ENCODE measurements at places on chromosomes 7 and 10. TPM values are rescaled to one million over a fixed set of nuclear protein-coding genes. Genes with fewer than 3 reads are reported as not detected.

GRCh38 chr10:68406111-68406814, 814 bp downstream of the RUFY2 start:
- peak; percentile 46 for DNase-seq
- H3K27me3 ChIP-seq = no peaks in the 10 kb centered on the region
- H3K36me3 ChIP-seq = peaks cover 2% of the 10 kb centered on the region

RNLS gene
- 2.6 TPM for total RNA-seq

GRCh38 chr10:69901022-69901421, 99.3 kb downstream of the COL13A1 start:
- no peak for DNase-seq
- peaks cover 1% of the 10 kb centered on the region for H3K36me3 ChIP-seq
- H3K27me3 ChIP-seq = no peaks in the 10 kb centered on the region
- H3K4me1 ChIP-seq = no peaks in the 10 kb centered on the region
- H3K4me3 ChIP-seq = no peak overlapping the region
- no peak overlapping the region for H3K27ac ChIP-seq

DNA sequence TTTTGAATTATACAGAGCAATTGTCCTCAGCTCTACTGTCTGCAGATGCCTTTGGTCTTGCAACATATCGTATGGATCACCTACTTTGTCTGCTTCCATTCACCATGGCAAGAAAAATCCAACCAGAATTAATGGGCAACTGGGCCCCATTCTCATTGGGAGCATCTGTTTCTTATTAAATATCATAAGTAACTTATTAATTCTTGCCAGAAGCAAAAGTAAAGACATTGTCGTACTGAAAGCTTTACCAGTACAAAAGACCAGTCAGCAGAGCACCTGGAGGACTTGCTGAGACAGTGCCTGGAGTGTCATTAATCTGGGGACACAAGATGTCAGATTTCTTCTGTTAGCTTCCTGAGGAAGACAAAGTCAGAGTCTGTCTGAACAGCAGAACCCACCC, 404.5 kb downstream of the INHBA start:
- H3K36me3 ChIP-seq = no peaks in the 10 kb centered on the region
- no peaks in the 10 kb centered on the region for H3K4me1 ChIP-seq
- no peak for DNase-seq
- H3K4me3 ChIP-seq = no peak overlapping the region
- no peak overlapping the region for H3K27ac ChIP-seq

GRCh38 chr10:130997267-130998045, 314.1 kb downstream of the TCERG1L start:
- H3K4me1 ChIP-seq = no peaks in the 10 kb centered on the region
- no peaks in the 10 kb centered on the region for H3K36me3 ChIP-seq
- H3K27ac ChIP-seq = no peak overlapping the region

GRCh38 chr7:137930581-137930980, 71.3 kb downstream of the CREB3L2 start:
- peak overlapping the region; percentile 64 for H3K27ac ChIP-seq
- H3K27me3 ChIP-seq = no peaks in the 10 kb centered on the region
- no peak for DNase-seq
- H3K36me3 ChIP-seq = peaks cover 7% of the 10 kb centered on the region

- H3K27me3 ChIP-seq = no peaks in the 10 kb centered on the region
- H3K36me3 ChIP-seq = peaks cover 17% of the 10 kb centered on the region
- no peak overlapping the region for H3K4me3 ChIP-seq
Observed at GRCh38 chr10:28620251-28620650, 57.1 kb upstream of the BAMBI start.

GRCh38 chr10:6996431-6996830, 414.4 kb downstream of the SFMBT2 start:
- no peak overlapping the region for H3K27ac ChIP-seq
- DNase-seq = no peak
- H3K36me3 ChIP-seq = no peaks in the 10 kb centered on the region
- H3K4me1 ChIP-seq = no peaks in the 10 kb centered on the region

WEE2 gene
- total RNA-seq = not detected

PSAP gene
- total RNA-seq = 139 TPM

- no peak overlapping the region for H3K27ac ChIP-seq
- peaks cover 6% of the 10 kb centered on the region for H3K4me1 ChIP-seq
- no peak for DNase-seq
- no peaks in the 10 kb centered on the region for H3K36me3 ChIP-seq
- H3K4me3 ChIP-seq = no peak overlapping the region
Observed at GRCh38 chr10:96712662-96713271, 7.5 kb downstream of the PIK3AP1 start.

DMBT1 gene
- total RNA-seq = not detected

LDB3 gene
- total RNA-seq = 0.14 TPM

DNA sequence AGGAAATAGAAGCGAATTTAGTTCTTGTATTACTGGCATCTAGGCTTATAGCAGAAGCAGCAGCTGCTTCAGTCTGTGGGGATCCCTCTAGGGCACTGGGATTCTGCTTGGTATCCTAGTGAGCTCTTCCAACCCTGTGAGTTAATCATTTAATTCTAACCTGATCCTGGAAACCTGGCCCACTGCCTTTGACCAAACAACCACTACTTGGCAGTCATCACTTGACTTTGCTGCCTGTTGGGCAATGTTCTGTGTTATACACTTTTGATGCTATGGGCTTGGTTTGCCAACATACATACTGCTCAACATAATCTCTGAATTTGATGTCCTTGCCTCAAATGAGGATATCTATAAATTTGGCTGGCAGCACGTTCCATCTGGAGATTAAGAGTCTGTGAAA, 813.4 kb downstream of the ANKRD7 start:
- DNase-seq = no peak
- no peaks in the 10 kb centered on the region for H3K36me3 ChIP-seq
- no peak overlapping the region for H3K27ac ChIP-seq
- H3K4me1 ChIP-seq = no peaks in the 10 kb centered on the region

- H3K27me3 ChIP-seq = no peaks in the 10 kb centered on the region
- no peak for DNase-seq
- no peak overlapping the region for H3K27ac ChIP-seq
- no peaks in the 10 kb centered on the region for H3K4me1 ChIP-seq
Observed at GRCh38 chr7:13742126-13742525, 247.3 kb downstream of the ETV1 start.

- H3K4me1 ChIP-seq = peaks cover 42% of the 10 kb centered on the region
- no peak for DNase-seq
- H3K27ac ChIP-seq = peak overlapping the region; percentile 48
Observed at GRCh38 chr10:71319800-71320392, 837 bp downstream of the SLC29A3 start.

CHN2 gene
- total RNA-seq = 0.91 TPM

DNA sequence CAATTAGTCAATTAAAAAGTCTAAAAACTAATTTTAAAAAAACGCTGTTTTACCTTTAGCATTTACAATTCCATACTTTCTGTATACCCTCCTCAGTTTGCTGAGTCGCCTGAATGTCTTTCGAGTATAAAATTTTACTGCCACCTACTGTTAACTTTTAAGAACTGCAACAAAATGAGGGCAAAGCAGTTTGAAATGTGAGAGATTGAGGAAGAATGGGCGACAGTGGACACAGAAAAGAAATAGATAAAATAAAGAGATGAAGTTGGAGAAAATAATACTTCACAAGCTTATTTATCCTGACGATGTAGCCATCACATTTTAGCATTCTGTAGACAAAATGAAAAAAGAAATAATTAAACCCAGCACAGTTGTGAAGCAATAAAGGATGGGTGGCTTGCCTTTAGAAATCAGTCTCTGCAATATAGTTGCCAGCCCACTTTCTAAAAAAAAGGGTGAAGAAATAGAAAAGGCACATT, 110.8 kb upstream of the PTN start:
- H3K27me3 ChIP-seq = peaks cover 8% of the 10 kb centered on the region
- no peaks in the 10 kb centered on the region for H3K36me3 ChIP-seq
- DNase-seq = no peak
- H3K4me1 ChIP-seq = no peaks in the 10 kb centered on the region

DNA sequence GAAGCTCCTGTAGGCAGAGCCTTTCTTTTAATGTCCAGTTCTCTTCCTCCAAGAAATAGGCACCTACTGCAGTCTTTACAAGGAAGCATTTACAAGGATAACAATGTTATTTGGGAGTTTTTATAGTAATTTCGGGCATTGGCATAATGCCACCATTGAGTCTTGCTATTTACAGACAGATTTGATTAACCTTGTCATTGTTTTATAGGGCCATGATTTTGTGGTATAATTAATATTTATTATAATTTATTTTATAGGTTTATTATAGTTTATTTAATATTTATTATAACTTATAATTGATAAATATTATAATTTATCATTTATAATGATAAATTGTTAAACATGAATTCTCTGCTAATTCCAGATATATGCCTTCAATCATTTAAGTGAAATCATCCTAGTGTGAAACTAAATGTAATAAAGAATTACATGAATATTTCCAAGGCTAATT, 573 bp upstream of the POT1 start:
- H3K27me3 ChIP-seq = no peaks in the 10 kb centered on the region
- peak overlapping the region; percentile 96 for H3K4me3 ChIP-seq
- peaks cover 7% of the 10 kb centered on the region for H3K36me3 ChIP-seq

STEAP4 gene
- total RNA-seq = not detected

- H3K27me3 ChIP-seq = no peaks in the 10 kb centered on the region
- no peaks in the 10 kb centered on the region for H3K4me1 ChIP-seq
- H3K27ac ChIP-seq = no peak overlapping the region
- H3K36me3 ChIP-seq = no peaks in the 10 kb centered on the region
- DNase-seq = no peak
Observed at GRCh38 chr7:84122582-84123360, 71.8 kb downstream of the SEMA3A start.

DNA sequence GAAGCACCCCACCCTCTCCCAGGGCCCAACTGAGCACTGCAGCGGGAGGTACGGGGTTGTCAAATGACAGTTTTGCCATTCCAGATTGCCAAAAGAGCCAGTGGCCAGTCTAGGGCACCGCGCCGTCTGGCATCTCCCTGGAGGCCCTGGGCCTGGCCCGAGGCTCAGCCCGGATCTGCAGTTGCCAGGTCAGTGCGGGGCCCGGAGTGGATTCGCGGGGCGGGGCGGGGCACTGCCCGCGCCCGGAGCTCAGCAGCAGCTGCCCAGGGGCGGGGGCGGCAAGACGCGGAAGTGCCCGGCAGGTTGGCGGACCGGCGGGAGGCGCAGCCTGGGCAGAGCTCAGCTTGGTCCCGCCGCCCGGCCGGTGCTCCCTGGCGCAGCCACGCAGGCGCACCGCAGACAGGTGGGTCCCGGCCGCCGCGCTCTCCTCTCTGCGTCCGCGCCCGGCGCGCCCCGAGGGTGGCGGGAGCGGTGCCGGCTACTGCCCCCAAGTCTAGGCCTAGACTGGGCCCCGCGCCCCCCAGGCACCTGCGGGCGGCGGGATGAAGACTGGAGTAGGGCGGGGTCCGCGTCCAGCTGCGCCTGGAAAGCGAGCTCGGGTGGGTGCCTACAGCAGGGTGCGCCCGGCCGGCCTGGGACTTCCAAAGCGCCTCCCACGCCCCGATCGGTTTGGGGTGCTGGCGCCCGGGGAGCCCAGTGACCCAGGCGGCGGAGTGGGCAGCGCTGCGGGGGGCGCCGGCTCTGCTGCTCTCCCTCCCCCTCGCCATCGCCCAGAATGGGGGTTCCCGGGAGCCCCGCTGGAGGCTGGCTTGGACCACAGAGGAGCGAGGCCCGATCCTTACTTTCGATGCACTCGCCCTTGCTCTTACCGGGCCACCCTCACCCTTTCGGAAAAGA, at the start of gene IRF5:
Gene IRF5 (plus strand): TSS at position 281 of the 897 bp plus-strand sequence. CDS start 4,155 bp downstream, outside the sequence.
- H3K4me3 ChIP-seq = peak within 1 kb of the TSS; percentile 79
- peak within 1 kb of the TSS; percentile 13 for H3K27ac ChIP-seq
- H3K36me3 ChIP-seq = peaks cover 2% of the 10 kb centered on the region
- H3K4me1 ChIP-seq = peaks cover 47% of the 10 kb centered on the region

DNA sequence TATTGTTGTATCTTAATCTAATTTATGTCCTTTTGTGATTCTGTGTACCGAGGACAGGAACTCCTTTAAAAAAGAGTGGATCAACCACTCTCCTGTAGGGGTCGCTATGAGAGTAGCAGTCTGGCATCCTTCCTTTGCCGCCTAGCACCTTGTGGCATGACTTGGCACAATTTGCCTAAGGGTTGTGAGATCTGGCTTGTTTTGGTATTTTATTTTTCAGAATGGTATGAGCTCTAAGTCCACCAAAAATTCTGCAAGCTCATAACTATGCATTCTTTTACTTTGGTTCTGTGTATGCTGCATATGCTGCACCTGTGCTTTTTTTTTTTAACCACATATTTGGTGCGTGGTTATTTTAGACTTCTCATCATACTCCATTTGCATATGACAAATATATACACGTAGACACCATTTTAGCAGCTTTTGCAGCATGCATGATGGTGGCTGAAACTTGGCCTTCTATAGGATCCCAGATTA, 112.8 kb downstream of the CDK14 start:
- H3K27ac ChIP-seq = no peak overlapping the region
- H3K27me3 ChIP-seq = peaks cover 7% of the 10 kb centered on the region
- no peaks in the 10 kb centered on the region for H3K36me3 ChIP-seq
- H3K4me3 ChIP-seq = no peak overlapping the region

PVRIG gene
- 26.7 TPM for total RNA-seq

NUTM2B gene
- total RNA-seq = 0.70 TPM

Data from activated T-cell treated with anti-CD3 and anti-CD28 coated beads, Interleukin-2, amount 50 U/mL, for 72 hours (primary cell).